ENCODE measurements at places on chromosomes 13 and 19.

DNA sequence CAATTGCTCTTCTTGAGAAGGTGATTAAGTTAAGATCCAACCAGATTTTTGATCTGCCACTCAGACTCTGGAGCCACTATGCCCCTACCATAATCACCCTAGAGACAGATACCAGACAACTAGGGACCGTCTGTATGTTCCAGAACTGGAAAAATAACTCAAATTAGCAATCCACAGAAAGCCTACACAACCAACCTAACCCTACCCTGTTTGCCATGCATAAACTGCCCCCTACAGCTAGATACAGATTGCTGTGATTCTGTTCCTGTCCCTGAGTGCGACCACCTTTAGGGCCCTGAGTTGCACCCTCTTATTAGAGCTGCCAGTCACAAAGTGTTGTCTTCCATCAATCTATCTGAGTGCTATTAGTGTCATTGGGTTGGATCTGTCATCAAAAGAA is 929.8 kb upstream of the SLITRK1 start:
- no peak for DNase-seq

DNA sequence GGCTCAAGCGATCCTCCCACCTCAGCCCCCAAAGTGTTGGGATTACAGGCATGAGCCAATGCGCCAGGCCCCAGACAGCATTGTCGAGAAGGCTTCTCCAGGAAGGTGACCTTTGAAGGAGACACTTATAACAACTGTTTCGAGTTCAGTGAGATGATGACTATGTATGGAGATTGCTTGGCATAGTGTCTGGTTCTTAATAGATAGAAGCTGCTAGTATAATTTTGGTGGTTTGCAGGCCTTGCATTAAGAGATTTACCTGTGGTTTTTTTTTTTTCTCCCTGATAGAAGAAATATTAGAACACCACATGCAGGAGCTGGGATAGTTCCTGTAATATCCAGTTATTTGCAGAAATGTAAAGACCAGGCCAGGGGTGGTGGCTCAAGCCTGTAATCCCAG is 3.7 kb downstream of the MARCHF2 start:
- DNase-seq = no peak

DNA sequence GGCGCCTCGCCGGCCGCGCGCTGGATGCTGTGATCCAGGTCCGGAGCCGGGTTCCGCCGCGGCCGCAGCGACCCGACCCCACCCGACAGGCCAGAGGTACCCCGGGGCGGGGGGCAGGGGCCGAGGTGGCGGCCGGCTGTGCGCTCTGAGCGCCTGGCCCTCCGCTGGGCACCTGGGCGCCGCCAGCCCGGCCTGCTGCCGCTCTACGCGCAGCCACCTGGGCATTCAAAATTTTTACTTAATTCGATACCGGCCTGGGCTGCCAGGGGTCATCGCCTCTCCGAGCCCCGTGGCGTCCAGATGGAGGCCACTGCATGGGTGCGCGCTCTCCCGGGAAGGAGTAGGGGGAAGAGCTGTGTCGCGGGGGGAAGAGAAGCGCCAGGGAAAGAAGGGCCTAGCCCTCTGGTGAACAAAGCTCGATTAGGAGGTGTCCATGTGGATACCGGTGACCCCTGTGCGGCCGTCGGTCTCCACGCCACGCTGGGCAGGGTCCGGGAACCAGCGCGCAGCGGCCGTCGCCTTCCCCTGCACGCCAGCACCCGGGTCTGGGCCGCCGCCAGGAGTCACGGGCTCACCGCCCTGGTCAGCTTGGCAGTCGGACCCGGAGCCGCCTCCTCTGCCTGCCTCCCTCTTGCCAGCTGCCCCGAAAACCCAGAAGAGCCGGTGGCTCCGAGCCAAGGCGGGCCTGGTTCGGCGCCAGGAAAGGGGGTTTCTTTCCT is 666 bp downstream of the BIVM start:
- DNase-seq = no peak

DNA sequence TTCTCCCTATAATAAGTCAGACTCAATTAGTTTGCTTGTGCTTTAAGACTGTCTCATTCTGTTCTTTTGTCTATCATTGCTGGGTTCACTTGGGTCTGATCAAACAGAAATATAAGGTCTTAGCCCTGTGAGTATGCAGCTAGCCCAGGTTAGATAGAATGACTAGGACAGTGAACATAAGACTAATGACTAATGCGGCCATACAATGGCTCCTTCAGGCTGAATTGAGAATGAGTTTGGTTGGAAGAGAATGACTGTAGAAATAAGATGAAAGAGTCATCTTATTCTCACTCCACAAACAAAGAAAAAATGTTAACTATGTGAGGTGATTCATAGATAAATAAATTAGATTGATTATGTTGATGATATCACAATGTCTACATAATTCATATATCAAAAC is 50.1 kb upstream of the OBI1 start:
- no peak for DNase-seq

GRCh38 chr19:35717665-35718344 is at the start of gene KMT2B:
KMT2B (plus strand) TSS chr19:35718003; CDS start chr19:35718019, 16 bp downstream.
- DNase-seq = peak; percentile 92

DNA sequence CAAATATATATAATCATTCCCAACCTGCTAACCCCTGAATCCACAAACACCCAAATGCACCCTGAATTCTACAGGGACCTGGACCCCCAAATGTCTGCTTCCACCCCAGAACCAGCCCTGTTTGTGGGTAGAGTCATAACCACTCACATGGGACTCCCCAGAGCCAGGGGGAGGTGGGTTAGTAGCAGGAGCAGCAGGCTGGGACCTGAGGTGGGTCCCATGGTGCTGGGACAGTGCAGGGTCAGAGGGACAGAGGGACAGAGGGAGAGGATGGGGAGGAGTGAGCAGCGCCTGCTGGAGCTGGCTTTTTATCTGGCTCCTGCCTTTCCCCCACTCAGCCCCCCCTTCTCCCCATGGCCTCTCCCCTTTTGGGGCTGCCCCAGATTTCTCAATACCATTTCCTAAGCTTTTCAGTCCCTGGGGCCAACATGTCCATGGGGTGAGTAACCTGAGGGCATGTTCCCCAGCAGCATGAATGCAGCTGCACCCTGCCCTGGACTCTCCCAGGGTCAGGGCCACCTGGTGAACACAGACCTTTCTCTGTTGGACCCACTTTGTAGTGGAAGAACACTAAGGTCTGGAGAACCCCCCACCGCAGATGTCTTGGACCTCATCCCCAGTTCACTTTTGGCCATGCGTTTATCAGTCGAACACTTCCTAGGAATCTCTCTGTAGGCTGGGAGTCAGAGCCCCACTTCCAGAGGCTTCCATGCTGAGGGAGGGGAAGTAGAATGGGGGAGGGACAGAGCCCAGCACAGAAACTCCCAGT is at the start of gene C3:
TSS of gene C3 (minus strand) at position 282 of the 769 bp plus-strand sequence. CDS start at position 221, 61 bp downstream.
- no peak for DNase-seq

DNA sequence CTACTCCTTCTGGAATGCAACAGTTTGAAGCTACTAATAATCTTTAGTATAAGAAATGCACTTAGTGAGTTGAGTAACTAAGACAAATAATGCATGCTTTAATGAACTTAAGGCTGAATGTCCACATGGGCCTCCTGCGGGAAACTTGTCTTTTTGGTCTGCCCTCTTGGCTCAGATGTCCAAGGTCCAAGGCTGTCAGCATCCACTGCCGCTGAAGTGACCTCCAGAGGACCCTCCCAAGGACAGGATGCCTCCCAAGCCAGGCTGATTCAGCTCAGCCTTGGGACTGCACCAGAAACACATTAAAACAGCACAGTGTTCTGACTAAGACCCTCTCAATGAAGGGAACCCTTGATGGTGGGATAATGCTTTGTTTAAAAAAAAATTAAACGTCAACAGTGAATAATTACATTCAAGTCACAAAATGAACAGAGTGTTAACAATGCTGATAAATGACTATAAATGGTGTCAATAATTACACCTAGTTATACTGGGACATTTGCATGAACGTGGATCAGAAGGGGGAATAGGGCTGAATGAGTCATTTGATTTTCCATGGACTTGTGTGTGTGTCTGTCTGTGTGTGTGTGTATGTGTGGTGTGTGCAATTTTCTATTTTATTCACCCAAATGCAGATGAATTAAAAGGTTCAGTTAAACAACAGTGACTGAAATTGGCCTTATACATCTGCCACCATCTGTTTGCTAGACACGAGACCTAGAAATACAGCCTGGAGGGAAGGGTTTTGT is 150.5 kb downstream of the COL4A1 start:
- no peak for DNase-seq

- DNase-seq = no peak
Measured at GRCh38 chr19:53311044-53311443, 22.5 kb upstream of the ZNF845 start.

DNA sequence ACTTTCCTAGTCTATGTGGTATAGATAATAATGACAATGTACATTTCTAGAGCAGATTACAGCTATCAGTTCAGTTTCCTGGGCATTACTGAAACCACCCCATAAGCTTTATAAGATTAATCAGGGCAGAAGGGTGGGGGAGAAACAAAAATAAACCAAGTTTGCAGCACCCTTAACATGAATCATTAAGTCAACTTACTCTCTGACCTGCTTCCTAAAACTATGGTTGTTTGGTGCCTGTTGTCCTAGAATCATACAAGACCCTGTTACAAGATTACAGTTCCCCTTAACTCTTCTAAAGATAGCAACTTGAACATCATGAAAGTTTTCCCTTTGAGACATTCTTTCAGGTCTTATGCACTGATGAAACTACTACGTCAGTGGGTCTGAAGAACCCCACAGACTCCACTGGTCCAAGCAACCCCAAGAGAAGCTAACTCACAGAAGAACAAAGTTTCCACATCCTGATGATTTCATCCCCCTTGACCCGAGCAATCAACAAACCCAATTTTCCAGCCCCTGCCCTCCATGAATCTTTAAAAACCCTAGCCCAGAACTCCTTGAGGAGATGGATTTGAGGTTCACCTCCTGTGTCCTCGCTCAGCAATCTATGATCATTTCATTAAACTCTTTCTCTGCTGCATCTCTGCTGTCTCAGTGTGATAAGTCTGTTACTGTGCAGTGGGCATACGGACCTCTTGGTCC is 336.5 kb downstream of the FOXO1 start:
- no peak for DNase-seq

GRCh38 chr19:49065905-49066512 is 1.4 kb upstream of the NTF4 start:
- DNase-seq = no peak

DNA sequence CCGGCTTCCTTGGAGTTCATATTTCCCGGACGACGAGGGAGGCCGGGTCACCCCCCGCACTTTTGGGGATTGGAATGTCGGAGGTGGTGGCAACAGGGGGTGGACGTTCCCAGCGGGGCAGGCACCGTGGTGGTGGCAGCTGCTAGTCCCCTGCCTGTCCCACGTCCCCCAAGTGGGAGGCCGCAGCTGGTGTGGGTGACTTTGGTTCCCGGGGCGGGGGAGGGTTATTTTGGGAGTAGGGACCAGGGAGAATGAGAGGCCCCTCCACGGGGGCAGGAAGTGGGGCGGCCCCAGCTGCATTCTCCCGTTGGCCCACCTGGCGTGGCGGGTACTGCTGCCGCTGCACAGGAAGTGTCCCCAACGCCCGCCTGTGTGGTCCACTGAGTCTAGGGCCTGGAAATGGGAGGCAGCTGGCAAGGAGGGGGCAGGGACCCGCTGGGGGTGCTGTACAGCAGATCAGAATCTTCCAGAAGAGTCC is 11.1 kb upstream of the PLIN3 start:
- DNase-seq = no peak

- DNase-seq = peak; percentile 32
Measured at GRCh38 chr19:7534531-7535046, 928 bp upstream of the PNPLA6 start.

GRCh38 chr13:44800626-44801025 is 188.6 kb downstream of the NUFIP1 start:
- DNase-seq = no peak

GRCh38 chr13:45224176-45224575 is 23.3 kb upstream of the KCTD4 start:
- DNase-seq = no peak

- no peak for DNase-seq
Measured at GRCh38 chr19:29062475-29063435, 150.2 kb downstream of the UQCRFS1 start.

GRCh38 chr13:113973218-113974164 is at the start of gene C13orf46:
C13orf46 (minus strand) TSS chr13:113974076; CDS start chr13:113973997, 79 bp downstream.
- DNase-seq = no peak

DNA sequence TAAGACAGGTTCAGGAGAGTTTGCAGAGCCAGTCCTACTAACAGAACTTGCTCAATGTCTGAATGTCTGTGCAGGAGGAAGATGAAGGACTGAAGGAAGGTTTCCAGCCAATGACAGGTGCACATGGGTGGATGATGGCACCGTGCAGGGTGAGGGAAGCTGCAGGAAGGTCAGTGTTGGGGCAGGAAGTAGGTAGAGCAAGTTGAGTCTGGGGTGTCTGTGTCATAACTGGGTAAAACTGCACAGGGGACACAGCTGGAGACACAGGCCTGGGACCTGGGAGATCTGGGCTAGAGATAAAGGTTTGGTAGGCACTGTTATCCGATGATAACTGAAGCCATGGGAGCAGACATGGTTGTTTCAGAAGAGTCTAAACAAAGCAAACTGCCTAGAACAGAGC is 116.9 kb downstream of the USP12 start:
- no peak for DNase-seq

DNA sequence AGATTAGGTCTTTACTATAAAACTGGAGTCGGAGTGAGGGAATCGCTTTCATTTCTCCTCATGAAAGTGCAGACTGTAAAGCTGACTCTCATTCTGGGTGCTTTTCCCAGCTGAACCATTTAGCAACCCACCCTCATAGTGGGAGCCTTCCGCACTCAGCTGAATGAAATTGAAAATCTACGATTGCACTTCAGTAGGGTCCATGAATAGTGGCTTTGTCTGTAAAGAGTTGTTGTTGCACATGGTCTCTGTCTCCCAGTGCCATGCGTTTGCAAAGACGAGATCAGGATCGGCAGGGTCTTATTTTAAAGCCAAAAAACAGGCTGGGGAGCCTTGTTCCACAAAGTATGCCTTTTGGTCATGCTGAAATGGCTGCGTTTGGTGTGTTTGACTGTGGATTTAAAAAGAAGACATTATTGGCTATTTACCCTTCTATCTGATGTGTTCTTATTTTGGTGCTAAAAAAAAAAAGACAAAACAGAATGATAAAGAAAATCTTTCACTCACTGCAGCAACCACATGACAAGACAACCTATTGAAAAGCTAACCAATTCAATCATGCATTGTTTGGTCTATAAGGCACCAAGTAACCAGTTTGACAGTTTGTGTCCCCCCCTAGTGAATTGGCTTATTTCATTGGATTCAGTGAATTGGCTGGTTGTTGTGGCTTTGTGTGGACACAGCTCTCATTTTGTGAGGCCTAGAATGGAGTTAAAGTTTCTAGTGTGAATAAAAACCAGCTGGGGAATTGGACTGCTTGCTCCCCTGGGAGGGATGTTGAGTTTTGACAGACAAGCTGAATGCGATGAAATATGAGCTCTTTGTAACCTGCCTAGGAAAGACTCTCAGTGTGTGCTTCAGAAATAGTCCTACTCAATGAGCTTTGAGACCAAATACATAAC is 65.6 kb downstream of the ARHGAP35 start:
- no peak for DNase-seq

- no peak for DNase-seq
Measured at GRCh38 chr19:57057036-57057686, 62.6 kb upstream of the USP29 start.

DNA sequence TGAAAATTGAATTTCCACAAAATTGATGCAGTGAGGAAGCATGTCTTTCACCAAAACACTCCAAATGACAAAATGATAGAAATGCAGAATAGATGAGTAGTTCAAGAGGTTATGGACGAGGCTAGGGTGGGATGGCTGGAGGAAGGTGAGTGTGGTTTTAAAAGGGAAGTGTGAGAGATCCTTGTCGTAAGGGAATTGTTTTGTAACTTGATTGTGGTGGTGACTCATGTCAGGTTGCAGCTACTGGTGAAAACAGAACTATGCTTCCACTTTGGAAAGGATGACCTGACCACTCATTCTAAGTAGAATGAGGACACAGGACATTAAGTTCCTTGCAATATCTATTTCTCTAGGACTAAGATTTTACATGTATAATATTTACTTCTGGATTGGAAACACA is 345.7 kb downstream of the MTUS2 start:
- no peak for DNase-seq

Data from activated CD4-positive, alpha-beta T cell treated with anti-CD3 and anti-CD28 coated beads for 24 hours (primary cell).